CD4-positive, alpha-beta T cell treated with Interleukin-1 beta for 1 hour (primary cell): ENCODE measurements at places on chromosomes 7 and 10.

- DNase-seq, result peak; percentile 72
Observed at GRCh38 chr10:71868192-71868697, 17.2 kb upstream of the PSAP start.

DNA sequence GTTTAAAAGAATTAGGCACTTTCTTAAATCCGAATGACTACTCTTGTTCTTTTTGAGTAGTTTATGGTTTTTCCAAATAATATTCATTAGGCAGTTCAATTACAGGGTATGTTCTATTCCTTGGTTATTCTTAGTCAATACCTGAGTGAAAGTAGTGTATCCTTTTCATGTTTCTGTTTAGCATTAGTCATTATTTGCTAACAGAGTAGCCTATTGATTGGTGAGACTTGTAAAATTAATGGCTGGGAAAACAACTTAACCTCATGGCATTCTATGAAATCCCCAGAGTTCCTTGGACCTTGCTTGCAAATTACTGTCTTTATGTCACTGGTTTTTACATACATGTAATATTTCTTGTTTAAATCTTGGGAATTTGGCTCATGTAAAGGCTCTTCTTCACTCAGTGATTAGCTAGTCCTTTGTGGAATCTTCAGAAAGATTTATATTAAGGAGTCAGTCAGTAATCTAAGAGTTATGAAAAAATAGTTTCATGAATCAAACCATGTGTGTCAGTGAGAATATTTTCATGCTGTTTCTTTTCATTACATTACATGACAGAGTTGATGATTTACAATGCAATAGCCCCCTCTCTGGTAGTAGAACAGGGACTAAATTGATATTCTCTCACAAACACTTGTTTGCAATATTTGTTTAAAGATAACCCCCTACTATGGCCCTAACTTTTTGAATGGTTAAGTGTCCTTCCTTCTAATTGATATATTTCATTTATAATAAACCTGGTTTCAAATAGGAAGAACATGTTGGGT lies 81.5 kb upstream of the LRRTM3 start:
- DNase-seq, result no peak

GRCh38 chr10:2950546-2950945 lies 116.8 kb upstream of the PFKP start:
- no peak for DNase-seq

DNA sequence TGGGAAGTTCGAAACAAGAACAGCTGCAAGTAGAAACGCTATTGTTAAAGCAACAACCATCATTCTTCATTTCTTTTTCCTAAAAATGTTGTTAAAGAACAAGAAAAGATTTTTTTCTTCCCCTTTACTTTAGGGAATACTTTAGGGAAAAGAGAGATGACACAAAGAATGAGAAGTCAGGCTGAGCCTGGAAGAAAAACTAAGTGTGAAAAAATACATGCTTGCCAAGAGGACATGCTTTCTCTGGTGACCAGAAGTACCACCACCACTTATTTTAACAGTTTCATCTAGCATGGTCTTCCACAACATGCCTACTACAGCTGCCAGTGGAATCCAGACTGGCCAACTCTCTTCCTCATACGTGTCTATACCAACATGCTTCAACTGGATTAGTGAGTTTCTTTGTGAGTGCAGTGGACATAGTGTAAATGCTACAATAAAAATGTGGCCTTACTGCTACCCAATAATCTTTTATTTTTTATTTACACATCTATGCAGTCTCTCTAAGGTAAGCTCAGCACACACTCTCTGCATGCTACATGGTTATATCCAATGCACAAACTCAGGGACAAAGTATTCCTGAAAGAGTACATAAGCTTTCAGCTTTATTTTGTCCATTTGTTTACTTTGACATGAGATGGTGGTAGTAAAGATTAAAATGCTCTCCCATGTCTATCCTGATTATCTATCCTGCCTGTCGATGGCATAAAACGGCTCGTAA lies 196.2 kb downstream of the TAX1BP1 start:
- DNase-seq, result no peak

- DNase-seq, result no peak
Observed at GRCh38 chr7:108118959-108119358, 11.2 kb downstream of the LAMB4 start.

GRCh38 chr10:22824520-22824919 lies 103.3 kb upstream of the ARMC3 start:
- DNase-seq, result no peak

- no peak for DNase-seq
Observed at GRCh38 chr10:60098677-60099601, 192.6 kb upstream of the CCDC6 start.

- DNase-seq, result no peak
Observed at GRCh38 chr7:105637755-105638154, 56.5 kb upstream of the EFCAB10 start.

DNA sequence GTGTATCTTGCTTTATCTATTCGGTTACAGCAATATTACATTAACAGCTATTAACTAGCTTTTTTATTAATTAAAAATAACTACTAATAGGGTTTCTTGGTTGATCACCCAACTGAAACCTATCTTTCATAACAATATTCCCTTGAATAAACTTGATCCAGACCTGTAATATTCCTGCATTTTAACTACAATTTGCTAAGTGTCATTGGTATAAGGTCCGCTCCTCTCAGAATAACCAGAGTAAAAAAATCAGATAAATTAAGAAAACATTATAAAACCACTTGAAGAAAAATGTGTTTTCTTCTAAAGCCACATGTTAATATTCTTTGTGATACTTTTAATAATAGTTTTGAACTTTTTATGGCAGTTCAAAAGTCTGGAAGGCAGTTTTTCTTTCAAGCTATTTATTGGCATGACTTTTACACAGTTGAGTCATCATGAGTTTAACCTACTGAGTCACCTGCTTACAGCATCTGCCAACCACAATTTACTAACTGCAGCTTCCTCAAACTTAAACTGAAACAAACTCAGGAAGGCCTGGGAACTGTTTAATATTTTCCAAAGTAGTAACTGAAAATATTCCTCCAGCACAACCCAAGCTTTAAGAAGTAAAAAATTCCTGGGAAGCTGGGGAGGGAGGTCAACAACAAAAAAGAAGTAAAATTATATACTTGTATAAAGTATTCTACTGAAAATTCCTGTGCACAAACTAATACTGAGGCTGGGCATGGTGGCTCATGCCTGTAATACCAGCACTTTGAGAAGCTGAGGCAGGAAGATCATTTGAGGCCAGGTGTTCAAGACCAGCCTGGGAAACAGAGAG lies 103.2 kb downstream of the NRBF2 start:
- peak; percentile 35 for DNase-seq

- DNase-seq, result no peak
Observed at GRCh38 chr7:17070231-17070708, 188.5 kb upstream of the AGR3 start.

GRCh38 chr10:53029449-53029848 lies 256.9 kb upstream of the MBL2 start:
- DNase-seq, result no peak

GRCh38 chr7:82056282-82056681 lies 286.4 kb upstream of the HGF start:
- DNase-seq, result no peak

DNA sequence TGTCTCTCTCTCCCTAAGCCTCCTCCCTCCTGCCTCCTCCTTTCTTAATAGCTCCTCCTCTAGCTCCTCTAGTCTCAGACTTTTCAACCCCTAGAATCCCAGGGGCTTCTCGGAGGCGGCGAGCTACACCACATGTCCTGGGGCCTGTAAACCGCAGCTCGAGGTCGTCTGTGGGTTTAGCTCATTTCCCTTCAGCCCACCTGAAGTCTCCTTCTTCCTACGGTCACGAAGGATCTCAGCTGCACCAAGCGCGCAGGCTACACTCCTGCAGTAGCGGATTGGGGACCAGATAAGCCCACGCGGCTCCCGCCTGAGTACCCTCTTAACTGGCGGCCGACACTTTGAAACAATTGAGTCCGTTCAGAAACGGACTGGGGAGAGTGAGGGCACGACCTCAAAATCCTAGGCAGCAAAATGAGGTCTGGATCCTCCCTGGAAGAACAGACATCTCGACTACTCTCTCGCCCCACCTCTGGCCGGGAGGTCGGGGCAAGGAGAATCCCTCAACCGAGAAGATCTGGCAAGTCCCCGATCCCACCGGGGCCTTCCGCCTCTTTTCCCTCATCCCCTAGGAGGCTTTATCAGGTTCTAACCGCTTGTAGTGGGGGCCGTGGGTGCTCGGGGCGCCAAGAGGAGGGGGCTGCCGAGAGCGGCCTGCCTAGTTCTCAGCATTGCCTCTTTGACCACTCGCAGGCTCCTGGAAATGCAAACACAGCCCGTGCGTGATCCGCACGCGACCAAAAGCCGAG lies 1.3 kb upstream of the SORCS3 start:
- no peak for DNase-seq

- no peak for DNase-seq
Observed at GRCh38 chr7:105640956-105641810, 59.9 kb upstream of the EFCAB10 start.

DNA sequence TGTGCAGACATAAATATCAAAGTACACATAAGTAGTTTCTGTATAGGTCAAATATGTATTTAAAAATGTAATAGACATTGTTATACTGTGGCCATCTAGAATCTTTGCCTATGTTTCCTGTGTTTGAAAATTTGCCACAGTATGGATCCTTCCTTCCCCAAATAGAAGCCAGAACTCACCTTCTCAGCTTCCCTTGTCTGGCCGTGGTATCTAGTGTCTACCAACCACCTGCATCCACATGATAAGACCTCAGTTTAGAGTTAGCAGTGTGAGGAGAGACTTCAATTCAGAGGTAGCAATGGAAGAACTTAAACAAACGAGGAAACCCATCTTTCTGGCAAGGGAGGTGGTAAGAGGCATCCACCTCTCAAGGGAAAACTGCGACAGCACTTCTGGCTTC lies 4.9 kb downstream of the TRDMT1 start:
- no peak for DNase-seq

GRCh38 chr10:119025776-119026175 lies 3.7 kb upstream of the NANOS1 start:
- no peak for DNase-seq

GRCh38 chr7:1229956-1230355 lies 2.7 kb upstream of the UNCX start:
- DNase-seq, result no peak

DNA sequence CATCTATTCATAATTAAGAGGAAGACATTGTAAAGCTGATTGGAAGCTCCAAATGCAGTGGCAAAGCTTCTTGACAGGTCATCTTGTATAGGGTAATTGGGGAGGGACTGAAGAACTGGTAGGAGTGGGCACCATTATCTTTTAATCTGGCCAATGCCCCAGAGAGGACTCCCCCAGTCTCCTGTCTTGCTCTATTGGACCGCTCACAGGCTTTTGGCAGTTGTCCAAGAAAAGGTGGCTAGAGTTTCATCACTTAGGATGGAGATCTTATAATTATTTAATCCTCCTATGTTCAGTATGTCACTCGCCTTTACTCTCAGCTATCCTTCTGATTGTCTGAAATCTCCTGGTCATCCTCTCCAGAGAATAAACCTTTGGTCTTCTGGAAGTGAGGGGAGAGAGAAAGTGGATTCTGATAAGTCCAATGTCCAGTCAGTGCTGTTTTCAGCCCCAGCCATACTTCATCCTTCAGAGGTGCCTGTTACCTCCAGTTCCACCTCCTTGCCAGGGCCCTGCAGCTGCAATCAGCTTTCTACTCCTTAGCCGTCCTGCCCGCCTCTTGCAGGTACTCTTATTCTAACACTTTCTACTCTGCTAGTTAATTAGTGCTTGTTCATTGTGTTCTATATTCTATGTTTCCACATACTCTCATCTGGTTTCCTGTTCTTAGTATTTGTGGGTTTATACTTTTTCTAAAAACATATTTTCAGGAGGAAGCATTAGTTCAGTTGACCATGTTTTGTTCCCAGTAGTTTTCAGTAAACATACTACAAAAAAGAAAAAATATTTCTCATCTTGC lies 241.6 kb downstream of the NSUN6 start:
- DNase-seq, result no peak

GRCh38 chr10:46515366-46515765 lies 41.1 kb downstream of the GPRIN2 start:
- no peak for DNase-seq

GRCh38 chr10:21801609-21802008 lies 201.9 kb downstream of the DNAJC1 start:
- DNase-seq, result no peak

GRCh38 chr7:44159824-44160630 lies 18.9 kb upstream of the MYL7 start:
- no peak for DNase-seq

GRCh38 chr7:154591544-154591943 lies 411.4 kb downstream of the PAXIP1 start:
- no peak for DNase-seq

DNA sequence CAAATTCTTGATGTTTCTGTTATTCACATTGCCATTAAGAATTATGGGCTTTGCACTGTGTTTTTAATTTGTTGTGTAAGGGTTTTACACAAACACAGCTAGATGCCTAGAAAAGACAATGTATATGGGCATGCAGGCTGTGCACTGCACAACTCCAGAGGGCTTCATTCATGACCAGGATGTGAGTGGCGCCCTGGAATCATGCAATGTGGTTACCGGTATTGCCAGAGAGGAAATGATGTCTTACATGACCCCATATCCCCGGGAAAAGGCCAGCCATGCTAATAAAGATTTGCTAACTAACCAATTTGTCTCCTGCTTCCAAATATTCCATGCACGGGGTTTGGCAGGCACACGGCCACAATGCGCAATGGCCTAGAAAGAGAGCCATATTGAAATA lies 16.9 kb downstream of the KCNMA1 start:
- DNase-seq, result no peak

- no peak for DNase-seq
Observed at GRCh38 chr7:66697449-66698438, 42.8 kb upstream of the RABGEF1 start.

- no peak for DNase-seq
Observed at GRCh38 chr7:6613706-6614105, 1.7 kb upstream of the ZNF853 start.

DNA sequence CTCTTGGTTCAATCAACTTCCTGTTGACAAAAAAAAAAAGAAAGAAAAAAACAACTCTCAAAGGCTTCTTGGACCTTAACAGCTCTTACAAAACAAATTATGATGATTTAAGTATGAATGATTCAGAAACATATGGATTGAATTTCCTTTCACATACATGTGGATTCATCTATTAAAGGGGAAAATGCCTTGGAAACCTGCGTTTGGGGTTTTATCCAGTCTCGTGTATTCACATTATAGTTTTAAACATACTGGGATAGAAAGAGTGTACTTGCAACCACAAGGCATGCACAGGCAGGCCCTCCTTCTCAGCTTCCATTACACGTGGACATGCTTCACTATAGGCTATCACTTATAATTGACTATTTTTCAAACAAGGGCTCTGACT lies 286.7 kb downstream of the INHBA start:
- no peak for DNase-seq
